ENCODE measurements at places on chromosomes 13 and 19. TPM values are rescaled to one million over a fixed set of nuclear protein-coding genes. Genes with fewer than 3 reads are reported as not detected.

The DHPS gene
- 75.9 TPM for total RNA-seq

The GARIN5A gene
- total RNA-seq = 2.0 TPM

The ZFP28 gene
- 11.6 TPM for total RNA-seq

DNA sequence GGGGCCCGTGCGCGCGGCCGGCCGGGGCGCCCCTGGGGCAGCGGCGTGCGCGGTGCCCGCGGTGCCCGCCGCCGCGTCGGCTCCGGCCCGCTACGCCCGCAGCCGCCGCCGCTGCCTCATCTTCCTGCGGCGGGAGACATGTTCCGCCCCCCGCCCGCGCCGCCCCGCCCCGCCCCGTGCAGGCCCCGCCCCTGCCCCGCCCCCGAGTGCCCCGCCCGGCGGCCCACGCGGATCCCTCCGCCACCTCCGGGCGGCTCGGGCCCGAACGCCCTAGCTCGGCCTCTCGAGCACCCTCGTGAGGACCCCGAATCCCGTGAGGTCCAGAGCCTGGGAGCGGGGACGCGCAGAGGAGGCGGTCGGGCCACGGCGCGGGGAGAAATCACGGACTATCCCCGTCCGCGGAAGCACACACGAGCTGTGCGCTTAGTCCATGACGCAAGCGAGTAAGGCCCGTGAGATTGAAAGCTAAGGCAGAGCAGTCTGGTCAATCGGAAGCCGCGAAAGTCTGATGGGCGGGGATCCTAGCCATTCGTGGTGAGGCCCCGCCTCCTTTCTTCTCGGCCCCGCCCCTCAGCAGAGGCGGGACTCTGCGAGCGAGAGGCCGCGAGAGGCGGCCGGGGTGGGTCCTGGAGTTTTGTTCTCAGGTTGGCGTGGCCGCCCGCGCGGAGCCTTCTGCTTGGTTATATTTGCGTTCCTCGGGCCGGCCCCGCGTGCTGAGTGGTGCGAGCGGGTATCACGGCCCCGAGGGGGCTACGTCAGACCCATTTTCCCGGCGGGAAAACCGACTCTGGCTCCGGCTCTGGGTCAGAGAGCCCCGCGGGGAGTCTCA is at the start of gene TCF3:
Gene TCF3 (minus strand): TSS at position 145 of the 829 bp plus-strand sequence. CDS start 2,367 bp downstream, outside the sequence.
- peak; percentile 99 for DNase-seq
- no peaks in the 10 kb centered on the region for H3K4me1 ChIP-seq
- H3K27me3 ChIP-seq = no peaks in the 10 kb centered on the region
- H3K27ac ChIP-seq = peak within 1 kb of the TSS; percentile 100

GRCh38 chr13:59413126-59413525 is 750.6 kb downstream of the DIAPH3 start:
- no peaks in the 10 kb centered on the region for H3K27me3 ChIP-seq
- no peak overlapping the region for H3K4me3 ChIP-seq
- H3K36me3 ChIP-seq = no peaks in the 10 kb centered on the region
- no peaks in the 10 kb centered on the region for H3K4me1 ChIP-seq
- no peak for DNase-seq
- no peak overlapping the region for H3K27ac ChIP-seq

- H3K4me1 ChIP-seq = no peaks in the 10 kb centered on the region
- H3K27ac ChIP-seq = no peak overlapping the region
- no peak overlapping the region for H3K4me3 ChIP-seq
- H3K36me3 ChIP-seq = no peaks in the 10 kb centered on the region
- DNase-seq = no peak
Observed at GRCh38 chr19:6818246-6818645, 45.7 kb downstream of the VAV1 start.

GRCh38 chr13:66543780-66544179 is 686.4 kb downstream of the PCDH9 start:
- no peak for DNase-seq
- no peaks in the 10 kb centered on the region for H3K4me1 ChIP-seq
- H3K27ac ChIP-seq = no peak overlapping the region
- H3K36me3 ChIP-seq = no peaks in the 10 kb centered on the region

- no peaks in the 10 kb centered on the region for H3K36me3 ChIP-seq
- no peak overlapping the region for H3K27ac ChIP-seq
- H3K27me3 ChIP-seq = no peaks in the 10 kb centered on the region
- H3K4me1 ChIP-seq = peaks cover 3% of the 10 kb centered on the region
- no peak for DNase-seq
Observed at GRCh38 chr13:26310470-26310869, 56.5 kb downstream of the CDK8 start.

DNA sequence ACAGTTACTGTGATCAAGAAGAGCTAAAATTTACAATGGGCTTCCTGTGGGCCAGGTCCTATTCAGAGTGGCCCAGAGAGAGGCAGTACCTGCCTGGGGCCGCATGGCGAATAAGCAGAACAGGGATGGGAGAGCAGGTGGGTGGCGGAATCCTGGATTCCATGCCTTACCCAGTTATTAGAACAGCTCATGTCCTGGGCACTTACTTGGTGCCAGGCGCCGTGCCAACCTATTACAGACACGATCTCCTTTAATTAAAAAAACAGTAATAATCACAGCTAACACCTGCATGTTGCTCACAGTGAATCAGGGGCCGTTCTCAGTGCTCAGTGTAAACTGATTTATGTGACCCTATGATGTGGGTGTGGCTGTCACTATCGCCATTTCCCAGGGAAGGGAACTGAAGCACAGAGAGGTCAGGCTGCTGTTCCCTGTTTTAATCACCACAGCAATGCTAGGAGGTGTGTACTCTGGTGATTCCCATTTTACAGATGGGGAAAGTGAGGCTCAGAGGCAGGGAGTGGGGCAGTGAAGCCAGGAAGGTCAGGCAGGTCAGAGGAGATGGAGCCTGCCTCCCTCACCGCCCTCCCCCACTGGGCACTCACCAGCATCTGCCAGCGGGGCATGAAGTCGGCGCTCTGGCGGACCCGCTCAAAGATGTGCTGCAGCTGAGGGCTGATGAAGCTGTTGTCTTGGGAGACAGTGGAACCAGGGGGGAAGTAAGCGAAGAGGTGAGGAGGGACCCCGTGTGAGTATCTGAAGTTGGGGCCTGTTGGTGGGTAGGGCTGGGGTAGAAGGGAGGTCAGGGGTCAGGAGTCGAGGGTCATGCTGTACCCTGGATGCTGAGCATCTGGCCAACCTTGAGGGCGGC is 12.0 kb downstream of the COQ8B start:
- no peak overlapping the region for H3K4me3 ChIP-seq
- H3K4me1 ChIP-seq = no peaks in the 10 kb centered on the region
- DNase-seq = no peak
- peaks cover 14% of the 10 kb centered on the region for H3K36me3 ChIP-seq
- H3K27me3 ChIP-seq = no peaks in the 10 kb centered on the region

GRCh38 chr13:90798381-90798780 is 549.1 kb upstream of the MIR17HG start:
- H3K4me3 ChIP-seq = no peak overlapping the region
- no peaks in the 10 kb centered on the region for H3K4me1 ChIP-seq
- DNase-seq = no peak
- H3K27ac ChIP-seq = no peak overlapping the region
- no peaks in the 10 kb centered on the region for H3K27me3 ChIP-seq

- H3K36me3 ChIP-seq = no peaks in the 10 kb centered on the region
- H3K4me3 ChIP-seq = no peak overlapping the region
- DNase-seq = no peak
- no peaks in the 10 kb centered on the region for H3K4me1 ChIP-seq
Observed at GRCh38 chr19:21617740-21618339, 112.4 kb downstream of the ZNF429 start.

DNA sequence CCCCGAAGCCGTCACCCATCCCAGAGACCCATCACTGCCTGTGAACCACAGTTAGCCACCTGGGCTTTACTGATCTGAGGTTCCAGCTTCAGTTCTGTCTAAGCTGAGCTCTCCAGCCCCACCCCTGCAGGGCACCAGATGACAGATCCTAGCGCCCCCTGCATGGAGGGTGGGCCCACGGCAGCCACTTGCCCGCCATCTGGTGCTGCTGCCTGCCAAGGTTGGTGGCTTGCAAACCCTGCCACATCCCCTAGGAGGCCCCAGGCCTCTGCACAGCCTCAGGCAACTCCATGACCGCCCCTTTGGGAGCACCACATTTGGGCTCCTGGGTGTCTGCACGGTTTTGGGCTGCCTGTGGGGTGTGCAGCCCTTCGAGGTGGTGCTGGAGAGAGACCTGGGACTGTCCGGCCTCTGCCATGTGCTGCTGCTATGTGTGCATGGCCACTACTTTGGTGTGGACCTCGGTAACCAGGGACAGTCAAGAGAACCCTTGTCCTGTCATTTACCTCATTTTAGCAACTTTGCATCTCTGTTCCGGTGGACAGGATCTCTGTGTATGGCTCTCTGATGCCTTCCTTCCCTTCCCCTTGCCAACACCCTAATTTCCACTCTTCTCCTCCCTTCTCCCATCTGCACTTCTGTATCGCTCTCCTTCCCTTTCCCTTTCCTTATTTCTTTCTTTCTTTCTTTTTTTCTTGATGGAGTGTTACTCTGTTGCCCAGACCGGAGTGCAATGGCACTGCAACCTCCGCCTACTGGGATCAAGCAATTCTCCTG is 17.4 kb upstream of the SDHAF1 start:
- no peaks in the 10 kb centered on the region for H3K36me3 ChIP-seq
- H3K27me3 ChIP-seq = no peaks in the 10 kb centered on the region
- no peak overlapping the region for H3K4me3 ChIP-seq
- no peaks in the 10 kb centered on the region for H3K4me1 ChIP-seq

- peaks cover 19% of the 10 kb centered on the region for H3K36me3 ChIP-seq
- no peaks in the 10 kb centered on the region for H3K27me3 ChIP-seq
- no peaks in the 10 kb centered on the region for H3K4me1 ChIP-seq
- no peak overlapping the region for H3K27ac ChIP-seq
Observed at GRCh38 chr19:56294549-56294948, 20.1 kb downstream of the ZSCAN5A start.

Data from kidney (tissue), 22 donors.